Cardiac muscle cell (in vitro differentiated cells and primary cell): ENCODE measurements at places on chromosomes 2 and 18.
A peak's percentile ranks its signal among the peaks of the same experiment; 100 is the strongest.

DNA sequence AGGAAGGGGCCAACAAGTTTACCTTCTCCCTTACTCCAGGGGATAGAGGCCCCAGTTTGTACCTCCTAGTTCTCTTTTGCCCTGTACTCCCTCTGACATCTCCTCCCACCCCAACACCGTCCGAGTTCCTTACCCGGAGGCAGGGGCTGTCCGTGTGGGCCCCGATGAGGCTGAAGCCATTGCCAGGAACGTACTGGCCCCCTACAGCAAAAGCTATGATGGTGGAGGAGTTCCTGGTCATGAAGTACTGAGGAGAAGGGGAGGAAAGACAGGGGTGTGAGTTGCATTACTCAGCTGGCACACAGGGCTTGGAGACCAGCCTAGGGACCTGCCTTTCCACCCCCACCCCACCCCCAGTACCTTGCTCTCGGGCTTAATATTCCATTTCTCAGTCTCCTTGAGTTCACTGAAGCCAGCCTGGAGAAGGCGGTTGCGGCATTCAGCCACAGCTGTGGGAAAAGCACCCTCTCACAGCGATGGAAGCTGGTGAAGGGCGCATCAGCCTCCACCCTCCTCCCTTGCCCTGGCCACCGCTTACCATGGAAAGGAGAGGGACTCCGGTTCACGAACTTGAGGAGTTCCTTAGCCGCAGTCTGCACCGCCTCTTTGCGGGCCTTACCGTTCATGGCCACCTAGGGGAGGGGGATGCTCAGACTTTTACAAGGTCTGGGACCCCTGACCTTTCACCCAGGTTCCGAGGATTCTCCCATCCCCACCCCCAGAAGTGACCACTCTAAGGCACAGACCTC lies 1.0 kb downstream of the DNPEP start:
- DNase-seq: no peak

DNA sequence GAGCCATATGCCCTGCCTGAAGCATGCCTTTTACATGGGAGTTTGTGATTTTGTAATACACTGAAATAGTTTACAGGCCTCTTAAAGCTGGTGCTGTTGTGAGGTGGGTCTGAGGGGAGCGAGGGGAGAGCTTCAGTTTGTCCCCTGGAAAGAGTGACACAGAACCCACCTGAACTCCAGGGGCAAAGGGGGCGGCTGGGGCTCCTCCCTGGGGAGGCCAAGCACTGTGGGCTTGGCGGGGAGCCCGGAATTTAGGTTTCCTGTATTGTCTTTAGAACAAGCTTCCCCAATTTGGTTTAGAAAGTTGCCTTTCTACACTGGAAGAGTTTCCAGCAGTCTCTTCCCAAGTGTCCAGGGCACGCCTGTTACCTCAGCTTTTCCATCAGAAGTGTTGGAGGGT lies 75.7 kb downstream of the VAPA start:
- DNase-seq: peak; percentile 33

- DNase-seq: no peak
Measured at GRCh38 chr2:205864491-205864890, 182.2 kb downstream of the NRP2 start.

GRCh38 chr2:187003038-187003554 lies 154.1 kb upstream of the ZSWIM2 start:
- peak; percentile 40 for DNase-seq

GRCh38 chr2:160615706-160616105 lies 122.1 kb upstream of the RBMS1 start:
- no peak for DNase-seq

DNA sequence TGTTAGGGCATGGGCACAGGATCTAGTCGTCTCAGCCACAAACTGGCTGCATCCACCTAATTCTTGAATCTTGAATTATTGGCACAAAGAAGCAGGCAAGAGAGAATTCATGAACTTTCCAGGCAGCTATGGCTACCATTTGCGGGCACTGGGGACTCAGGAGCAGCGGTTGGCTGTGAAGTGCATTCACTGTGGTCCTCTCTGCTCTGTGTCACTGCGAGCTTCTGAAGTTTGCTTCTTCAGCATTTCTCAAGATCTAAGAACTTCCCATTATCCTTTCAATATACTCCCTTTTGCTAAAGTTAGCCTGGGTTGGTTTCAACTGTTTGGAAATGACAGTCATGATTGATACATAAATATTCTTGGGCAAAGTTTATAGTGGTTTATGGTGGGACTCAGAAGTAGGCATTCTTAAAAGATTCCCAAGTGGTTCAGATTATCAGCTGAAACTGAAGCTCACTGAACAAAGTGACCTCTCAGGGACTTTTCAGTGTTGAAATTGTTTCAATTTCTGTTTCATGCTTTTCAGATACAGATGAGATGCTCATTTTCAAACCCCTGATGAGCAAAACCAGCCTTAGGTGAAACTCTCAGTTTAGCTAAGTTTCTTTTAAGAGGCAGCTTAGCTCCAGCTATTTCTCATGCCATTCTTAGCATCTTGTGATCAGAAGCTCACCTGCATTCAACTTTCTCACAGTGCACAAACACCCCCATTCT lies 1258.3 kb upstream of the GYPC start:
- DNase-seq: no peak

DNA sequence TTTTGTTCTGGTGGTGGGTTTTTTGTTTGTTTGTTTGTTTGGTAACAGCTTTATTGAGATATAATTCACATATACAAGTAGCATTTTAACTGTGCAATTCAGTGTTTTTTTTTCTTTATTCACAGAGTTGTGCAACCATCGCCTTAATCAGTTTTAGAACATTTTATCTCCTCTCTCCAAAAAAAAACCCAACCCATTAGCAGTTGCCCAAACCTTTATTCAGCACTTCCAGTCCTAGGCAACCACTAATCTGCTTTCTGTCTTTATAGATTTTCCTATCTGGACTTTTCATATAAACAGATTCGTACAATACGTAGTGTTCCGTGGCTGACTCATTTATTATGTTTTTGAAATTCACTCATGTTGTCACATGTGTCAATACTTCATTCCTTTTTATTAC lies 38.7 kb downstream of the CCDC138 start:
- peak; percentile 72 for DNase-seq

GRCh38 chr18:74512321-74513053 lies 16.3 kb downstream of the CNDP2 start:
- DNase-seq: no peak

GRCh38 chr2:136389809-136390208 lies 271.9 kb upstream of the CXCR4 start:
- DNase-seq: no peak

- no peak for DNase-seq
Measured at GRCh38 chr2:223868005-223868404, 30.6 kb upstream of the AP1S3 start.
